ENCODE measurements at places on chromosomes 5 and 9.

DNA sequence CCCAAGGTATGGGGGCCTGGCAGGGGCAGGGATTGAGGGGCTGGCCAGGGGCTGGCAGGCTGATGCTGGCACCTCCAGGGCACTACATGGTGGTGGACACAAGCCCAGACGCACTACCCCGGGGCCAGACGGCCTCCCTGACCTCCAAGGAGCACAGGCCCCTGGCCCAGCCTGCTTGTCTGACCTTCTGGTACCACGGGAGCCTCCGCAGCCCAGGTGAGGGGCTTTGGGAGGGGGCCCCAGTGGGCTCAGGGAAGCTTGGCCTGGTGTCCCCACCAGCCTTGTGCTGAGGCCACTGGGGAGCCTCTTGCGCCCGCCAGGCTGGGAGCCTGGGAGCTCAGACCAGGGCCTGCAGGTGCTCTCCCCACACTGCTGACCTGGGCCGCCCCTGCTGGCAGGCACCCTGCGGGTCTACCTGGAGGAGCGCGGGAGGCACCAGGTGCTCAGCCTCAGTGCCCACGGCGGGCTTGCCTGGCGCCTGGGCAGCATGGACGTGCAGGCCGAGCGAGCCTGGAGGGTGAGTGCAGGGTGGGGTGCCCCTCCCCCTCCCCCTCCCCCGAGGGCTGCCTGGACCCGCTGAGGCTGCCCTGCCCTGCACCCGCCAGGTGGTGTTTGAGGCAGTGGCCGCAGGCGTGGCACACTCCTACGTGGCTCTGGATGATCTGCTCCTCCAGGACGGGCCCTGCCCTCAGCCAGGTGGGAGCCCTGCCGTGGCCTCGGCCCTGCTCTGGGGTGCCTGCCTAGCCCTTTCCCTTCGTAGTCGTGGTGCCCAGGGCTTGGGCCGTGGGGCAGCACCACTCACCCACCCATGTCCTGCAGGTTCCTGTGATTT lies 5.7 kb downstream of the MAMDC4 start:
- no peak for DNase-seq

- no peak for DNase-seq
Measured at GRCh38 chr9:136257381-136258298, 12.0 kb upstream of the QSOX2 start.

DNA sequence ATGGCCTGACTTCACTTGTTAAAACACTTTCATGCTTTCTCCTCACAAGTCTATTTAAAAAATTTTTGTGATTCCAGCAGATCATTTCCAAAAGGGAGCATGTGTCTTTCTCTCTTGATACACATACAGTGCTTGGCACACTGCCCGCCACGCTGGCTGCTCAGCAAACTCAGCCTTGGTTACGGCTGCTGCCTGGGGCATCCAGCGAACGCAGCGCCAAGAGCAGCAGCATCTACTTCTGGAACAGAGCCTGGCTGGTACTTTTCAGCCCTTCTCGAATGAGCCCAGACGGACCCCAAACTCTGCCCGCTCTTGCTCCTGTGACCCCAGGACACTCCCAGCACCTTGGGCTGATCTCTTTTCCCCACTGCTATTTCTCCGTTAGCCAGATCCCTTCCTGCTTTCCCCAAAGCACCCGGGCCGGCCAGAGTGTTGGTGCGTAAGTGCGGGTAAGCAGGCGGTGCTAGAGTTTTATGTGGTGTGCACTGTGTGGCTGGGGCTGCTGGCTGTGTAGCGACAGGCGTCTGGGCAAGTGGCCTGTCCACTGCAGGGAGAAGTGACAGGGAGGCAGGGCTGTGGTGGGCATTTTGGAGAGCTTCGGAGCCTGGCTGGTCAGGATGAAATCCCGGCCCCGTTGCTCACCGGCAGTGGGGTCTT lies 73.2 kb downstream of the SH3PXD2B start:
- DNase-seq, result no peak

DNA sequence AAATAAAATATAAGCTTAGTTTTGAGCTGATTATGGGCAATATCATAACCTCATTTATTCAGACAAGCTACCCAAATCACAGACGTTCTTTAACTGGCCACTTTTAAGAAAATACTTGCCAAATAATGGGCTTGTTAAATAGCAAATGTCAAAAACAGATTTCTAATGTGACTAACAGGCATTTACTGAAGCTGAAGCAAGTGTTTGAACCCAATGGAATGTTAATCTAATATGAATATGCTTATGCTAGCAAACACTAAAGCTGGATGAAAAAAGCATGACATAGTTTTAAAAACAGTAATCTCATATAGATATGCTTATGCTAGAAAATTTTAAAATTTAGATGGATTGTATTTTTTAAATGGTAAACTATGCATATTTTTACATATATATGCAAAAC lies 411.6 kb upstream of the PTGER4 start:
- no peak for DNase-seq

- DNase-seq, result no peak
Measured at GRCh38 chr9:135214054-135214640, 126.7 kb downstream of the OLFM1 start.

DNA sequence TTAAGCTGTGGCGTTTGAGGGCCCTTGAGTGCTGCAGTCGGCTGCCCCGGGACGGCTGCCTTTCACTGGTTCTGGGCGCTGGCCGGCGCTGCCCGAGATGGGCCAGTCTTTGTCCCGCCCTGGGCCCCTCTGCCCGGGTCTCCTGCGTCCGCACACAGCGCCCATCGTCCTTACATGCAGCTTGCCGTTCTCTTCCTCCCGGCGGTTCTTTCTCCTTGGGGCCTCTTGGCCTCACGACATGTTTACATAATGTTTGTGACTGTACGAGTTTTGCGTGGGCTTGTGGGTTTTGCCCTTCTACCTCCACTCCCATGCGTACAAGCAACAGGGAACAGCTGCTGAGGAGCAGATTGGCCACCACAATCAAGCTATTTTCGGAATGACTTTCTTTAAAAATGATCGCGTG lies 618 bp downstream of the TNPO1 start:
- DNase-seq, result peak; percentile 46

GRCh38 chr9:82164159-82164558 lies 175.6 kb downstream of the SPATA31D1 start:
- DNase-seq, result no peak

GRCh38 chr5:26856238-26856637 lies 182.1 kb downstream of the CDH9 start:
- no peak for DNase-seq

DNA sequence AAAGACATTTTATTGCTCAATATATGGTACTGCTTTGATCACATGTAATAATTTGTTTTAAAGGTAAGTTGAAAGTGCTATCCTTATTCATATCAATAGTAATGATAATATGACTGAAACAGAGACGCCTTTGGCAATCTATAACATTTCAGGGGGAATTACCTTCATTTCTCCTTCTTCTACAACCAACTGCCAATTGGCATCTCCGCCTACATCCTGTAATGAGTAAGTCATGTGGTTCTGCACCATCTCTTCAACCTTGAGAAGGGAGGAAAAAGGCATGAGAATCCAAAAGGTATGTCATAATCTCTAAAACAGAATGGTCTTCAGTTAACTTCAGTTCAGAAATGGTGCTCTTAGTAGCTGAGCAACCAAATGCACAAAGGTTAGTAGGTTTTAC lies 52.4 kb downstream of the HMGCR start:
- no peak for DNase-seq

GRCh38 chr9:121850366-121850765 lies 198.9 kb downstream of the DAB2IP start:
- no peak for DNase-seq

- no peak for DNase-seq
Measured at GRCh38 chr5:142870532-142871362, 100.6 kb downstream of the ARHGAP26 start.

DNA sequence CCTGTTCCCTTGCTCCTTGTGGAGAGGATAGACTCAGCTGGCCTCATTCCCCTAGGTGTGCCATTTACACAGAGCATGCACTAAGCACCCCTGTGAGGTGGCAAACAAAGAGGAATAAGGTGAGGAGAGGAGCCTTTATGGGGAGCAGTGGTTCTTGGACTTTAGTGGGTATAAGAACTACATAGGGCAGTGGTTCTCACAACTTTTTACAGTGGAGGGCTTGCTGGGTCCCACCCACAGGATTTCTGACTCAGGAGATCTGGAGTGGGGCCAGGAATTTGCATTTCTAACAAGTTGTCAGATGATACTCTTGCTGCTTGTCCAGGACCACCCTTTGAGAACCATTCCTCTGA lies 42.0 kb downstream of the CSF1R start:
- DNase-seq, result no peak

DNA sequence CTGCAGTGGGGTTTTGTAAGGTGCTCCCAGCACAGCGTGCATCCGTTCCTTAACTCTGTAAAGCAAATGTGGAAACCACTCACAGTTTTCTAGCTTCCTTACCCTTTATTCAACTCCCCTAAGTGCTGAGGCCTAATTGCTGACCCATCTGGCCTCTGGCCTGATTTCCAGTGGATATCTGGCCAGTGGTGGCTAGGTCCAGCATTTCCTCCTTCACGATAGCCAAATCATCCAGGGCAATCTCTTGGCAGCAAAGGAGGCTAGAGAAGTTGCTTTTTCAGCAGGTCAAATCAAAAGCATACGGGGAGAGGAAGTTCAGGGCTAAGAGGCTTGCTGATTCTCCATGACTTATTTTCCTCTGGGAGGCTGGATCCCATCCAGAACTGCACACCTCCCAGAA lies 286.3 kb upstream of the VLDLR start:
- DNase-seq, result no peak

GRCh38 chr9:85009251-85009650 lies 339.7 kb downstream of the NTRK2 start:
- DNase-seq, result no peak

DNA sequence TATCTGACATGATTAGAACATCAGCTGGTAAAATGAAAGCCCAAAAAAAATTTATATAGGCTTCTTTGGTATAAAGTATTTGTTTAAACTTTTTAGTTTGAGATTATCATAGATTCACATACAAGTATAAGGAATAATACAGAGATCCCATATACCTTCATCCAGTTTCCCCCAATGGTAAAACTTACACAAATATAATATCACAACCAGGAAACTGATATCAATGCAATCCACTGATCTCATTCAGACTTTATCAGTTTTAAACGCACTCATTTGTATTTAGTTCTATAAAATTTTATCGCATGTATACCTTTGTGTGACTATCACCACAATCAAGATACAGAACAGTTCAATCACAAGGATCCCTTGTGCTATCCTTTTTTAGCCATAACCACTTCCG lies 3.8 kb downstream of the FAM114A2 start:
- DNase-seq, result no peak

- DNase-seq, result no peak
Measured at GRCh38 chr5:5404381-5404780, 18.1 kb upstream of the ICE1 start.

DNA sequence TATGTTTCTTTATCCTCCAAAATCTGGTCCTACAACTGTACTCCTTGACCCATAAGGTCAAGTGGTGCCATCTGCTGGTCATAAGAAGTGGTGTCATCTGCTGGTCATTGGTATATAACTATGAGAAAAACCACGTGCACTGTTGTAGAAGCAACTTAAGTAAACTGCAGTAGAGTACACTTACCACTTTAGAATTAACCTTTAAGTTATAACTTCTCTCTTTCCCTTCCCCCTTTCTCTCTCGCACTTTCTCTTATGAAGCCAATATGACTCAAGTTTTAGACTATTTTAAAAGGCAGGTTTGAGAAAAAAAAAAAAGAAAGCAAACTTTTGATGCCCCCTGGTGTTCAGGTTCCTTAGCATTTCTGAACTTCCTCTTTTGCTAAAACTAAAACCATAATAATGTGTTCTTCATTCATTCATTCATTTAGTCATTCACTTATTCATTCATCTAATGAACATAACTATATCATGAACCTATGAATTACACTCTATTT lies 12.8 kb upstream of the MTAP start:
- DNase-seq, result peak; percentile 82

DNA sequence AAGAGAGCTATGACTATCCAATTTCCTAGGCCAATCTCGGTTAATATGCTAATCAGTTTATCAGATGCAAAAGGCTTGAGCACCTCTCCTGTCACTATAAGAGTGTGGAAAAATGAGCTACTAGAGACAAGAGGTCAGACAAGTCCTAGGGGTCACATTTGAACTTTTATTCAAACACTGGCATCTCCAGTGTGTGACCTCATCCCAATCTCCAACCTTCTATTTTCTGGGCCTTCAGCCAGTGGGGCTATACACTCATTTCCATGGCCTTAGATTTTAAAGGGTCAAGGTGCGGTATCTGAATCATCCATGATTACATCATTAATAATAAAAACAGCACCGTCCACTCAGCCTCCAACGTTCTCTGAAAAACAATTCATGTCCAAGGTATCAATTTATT lies 139.6 kb upstream of the LRRTM2 start:
- no peak for DNase-seq

DNA sequence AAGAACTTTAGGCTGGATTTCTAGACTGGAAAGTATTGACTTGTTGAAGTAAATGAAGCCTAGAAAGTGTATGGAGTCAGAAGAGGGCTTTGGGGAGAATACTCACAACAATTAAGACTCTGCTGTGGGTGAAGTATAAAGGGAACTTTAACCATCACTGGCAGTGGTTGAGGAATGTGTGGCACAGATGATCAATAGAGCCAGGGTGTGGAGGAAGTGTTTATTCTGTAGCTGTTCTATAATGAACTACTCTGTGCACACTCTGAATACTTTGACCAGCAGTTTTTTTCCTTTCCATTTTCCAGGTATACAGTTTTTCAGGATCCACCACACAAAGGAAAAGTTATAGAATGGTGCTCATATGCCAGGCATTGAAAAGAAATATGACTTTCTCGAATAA lies 106.7 kb downstream of the SCAMP1 start:
- DNase-seq, result no peak

DNA sequence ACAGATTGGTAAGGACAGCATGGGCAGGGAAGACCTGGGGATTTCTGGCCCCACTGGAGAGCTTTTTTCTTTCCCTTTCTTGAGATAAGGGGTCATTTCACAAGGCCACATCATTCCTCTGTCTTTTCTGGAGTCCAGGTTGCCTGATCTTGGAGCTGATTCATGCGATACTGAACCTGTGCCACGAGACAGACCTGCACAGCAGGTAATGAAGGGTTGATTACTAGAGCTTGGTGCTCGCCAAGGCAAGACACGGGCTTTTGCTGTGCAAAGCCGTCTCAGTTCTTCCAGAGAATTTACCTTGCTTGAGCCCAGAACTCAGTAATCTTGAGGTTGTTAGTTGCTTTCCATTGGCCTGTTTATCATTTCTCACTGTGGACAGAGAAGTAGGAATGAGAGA lies 39.2 kb downstream of the NUP188 start:
- no peak for DNase-seq

DNA sequence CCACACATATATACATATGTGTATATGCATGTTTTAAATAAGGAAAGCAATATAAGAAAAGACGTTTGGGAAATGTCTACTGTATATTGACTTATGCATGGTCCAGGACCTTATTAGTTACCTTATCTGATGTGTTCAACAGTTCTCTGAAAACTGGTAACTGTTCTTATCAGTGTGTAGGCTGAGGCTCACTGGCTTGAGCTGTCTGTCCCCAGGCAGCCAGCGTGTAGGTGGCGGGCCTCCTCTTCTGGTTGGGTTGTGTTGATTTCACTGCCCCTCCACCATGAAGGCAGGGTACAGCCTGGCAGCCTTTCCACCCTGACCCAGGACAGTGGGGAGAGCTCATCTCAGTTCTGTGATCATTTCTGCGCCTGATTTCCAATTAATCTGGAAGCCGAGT lies 38.7 kb upstream of the SEMA4D start:
- DNase-seq, result no peak

All from CD14-positive monocyte (primary cell).